ENCODE measurements at places on chromosomes 2 and 18. TPM values are rescaled to one million over a fixed set of nuclear protein-coding genes. Genes with fewer than 3 reads are reported as not detected.

CFAP221 gene
- not detected for total RNA-seq

MEIS1 gene
- 29.5 TPM for total RNA-seq

ASXL3 gene
- 1.8 TPM for total RNA-seq

IL37 gene
- total RNA-seq: not detected

SAG gene
- total RNA-seq: not detected

MBOAT2 gene
- 39.8 TPM for total RNA-seq

MAP3K19 gene
- total RNA-seq: not detected

CRYGC gene
- not detected for total RNA-seq
